ENCODE measurements at places on chromosomes 1 and 21.

- no peak for DNase-seq
These were observed 14.9 kb downstream of the KLHDC7A start for GRCh38 chr1:18495635-18496034.

GRCh38 chr1:1928231-1929101 lies 9.4 kb upstream of the TMEM52 start:
- DNase-seq: no peak

DNA sequence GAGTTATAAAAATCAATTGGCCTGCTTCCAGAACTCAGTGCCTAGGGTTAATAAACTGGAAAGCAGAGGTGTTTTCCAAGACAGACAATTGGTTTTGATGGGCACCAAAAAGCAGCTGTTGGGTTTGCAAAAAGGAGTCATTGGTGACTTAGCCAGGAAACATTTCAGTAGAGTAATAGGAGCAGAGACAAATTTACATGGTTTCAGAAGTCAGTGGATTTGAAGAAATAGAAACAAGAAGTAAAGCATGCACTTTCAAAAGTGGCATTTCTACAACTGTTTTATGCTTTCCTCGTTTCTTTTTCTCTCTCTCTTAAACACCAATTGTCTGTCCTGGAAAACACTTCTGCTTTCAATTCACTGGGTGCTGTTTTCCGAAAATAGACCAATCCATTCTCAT lies 87.8 kb downstream of the GLUL start:
- DNase-seq: peak; percentile 35

- no peak for DNase-seq
These were observed 25.6 kb downstream of the SAMSN1 start for GRCh38 chr21:14520535-14520934.

DNA sequence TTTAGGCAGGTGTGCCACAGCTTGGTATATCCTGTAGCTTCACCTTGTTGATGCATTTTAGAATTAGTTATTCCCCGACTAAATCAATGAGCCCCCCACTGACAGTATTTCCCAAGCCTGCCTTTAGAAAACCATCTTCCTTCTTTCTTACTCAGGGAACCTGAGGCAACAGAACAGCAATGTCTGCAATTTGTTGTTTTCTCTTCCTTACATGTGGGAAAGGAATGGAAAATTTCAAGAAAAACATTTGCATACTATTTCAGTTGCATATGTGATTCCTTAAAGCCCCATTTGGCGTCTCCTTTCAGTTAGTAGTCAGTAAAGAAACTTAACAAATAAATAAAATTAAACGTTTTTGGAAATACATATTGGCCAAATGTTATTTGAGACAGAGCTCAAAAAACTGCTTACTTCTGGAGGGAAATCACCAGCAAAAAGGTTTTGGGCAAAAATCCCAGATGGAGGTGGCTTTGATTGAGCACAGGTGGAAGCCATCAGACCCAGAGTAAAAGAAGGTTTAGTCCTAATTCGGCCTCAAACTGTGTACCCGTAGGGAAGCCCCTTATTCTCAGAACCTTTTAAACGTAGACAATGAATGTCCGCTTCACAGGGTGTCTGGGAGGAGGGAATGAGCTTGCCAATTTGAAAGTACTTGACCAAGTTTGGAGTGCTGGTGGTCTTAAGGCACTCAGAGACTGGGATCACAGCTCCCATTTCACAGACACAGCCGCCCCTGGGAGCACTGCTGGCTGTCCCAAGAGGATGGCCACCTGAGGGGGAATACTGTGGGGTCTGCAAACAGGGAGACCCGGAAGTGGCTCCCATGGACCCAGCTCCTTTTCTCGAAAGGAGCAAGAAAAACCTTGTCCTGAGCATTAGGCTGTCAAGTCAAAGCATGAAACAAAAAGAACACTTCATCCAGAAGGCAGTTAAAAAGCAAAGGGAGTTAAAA lies 9.4 kb downstream of the LHX4 start:
- DNase-seq: peak; percentile 51

DNA sequence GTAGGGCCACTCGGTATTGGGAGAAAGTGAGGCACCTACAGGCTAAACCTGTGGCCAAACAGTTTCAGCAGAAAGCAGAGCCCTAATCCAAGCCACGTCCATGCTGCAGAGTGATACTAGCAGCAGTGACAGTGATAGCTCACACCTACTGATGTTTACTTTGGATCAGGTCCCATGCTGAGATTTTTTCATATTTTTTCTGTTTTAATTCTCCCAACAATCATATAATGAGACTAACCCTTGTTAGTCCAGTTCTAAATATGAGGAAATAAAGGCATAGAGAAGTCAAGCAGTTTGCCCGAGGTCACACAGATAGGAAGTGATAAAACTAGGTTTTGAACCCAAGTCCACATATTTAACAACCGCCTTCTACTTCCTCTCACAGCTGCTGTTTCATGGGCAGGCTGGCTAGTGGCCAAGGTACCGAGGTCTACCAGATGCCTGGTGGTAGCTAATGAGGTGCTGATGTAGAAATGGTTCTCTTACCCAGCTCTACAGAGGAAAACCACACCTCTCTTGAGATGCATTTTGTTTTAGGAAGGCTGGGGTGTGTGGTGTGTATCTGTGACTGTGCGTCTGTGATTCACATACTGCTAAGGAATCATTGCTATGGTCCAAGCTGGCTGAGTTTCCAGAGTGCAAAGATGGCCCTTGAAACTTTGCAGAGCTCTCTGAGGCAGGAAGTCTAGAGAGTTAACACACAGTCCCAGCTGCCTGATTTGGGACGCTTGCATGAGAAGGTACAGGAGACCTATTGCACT lies 80.3 kb upstream of the ARTN start:
- peak; percentile 84 for DNase-seq

- DNase-seq: no peak
These were observed 67.1 kb upstream of the IPO9 start for GRCh38 chr1:201761871-201762270.

DNA sequence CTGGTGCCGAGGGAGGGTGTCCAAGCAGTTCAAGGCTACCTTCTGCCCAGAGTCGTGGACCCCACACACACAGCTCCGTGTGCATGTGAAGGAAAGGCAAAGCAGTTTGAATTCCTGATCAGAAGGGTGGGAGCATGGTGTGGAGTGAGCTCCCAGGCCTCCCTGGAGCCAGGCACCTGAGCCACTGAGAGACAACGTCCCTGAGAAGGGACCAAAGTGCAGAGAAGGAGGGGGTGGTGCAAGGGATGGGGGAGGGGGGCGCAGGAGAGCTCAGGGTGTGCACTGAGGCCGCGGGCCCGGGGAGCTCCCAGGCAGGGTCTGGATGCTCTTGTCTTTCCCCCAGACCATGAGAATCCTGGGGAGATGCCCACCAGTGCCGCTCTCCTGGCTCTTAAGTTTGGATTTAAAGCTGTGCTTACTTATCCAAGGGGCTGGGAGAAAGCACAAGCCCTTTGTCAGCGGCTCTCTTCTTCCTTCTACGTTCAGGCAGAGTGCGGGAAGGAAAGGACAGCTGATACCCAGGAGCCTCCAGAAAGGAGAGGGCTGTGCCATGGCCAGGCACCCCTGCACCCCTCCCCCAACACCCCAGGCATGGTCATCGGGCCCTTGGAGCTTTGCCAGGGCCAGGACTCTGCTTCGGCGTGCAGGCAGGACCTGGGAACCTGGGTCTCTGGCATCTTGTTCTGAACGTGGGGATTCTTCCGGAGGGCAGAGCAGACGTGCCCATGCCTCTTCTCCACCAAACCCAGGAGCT lies 24.1 kb downstream of the ACTA1 start:
- peak; percentile 81 for DNase-seq

DNA sequence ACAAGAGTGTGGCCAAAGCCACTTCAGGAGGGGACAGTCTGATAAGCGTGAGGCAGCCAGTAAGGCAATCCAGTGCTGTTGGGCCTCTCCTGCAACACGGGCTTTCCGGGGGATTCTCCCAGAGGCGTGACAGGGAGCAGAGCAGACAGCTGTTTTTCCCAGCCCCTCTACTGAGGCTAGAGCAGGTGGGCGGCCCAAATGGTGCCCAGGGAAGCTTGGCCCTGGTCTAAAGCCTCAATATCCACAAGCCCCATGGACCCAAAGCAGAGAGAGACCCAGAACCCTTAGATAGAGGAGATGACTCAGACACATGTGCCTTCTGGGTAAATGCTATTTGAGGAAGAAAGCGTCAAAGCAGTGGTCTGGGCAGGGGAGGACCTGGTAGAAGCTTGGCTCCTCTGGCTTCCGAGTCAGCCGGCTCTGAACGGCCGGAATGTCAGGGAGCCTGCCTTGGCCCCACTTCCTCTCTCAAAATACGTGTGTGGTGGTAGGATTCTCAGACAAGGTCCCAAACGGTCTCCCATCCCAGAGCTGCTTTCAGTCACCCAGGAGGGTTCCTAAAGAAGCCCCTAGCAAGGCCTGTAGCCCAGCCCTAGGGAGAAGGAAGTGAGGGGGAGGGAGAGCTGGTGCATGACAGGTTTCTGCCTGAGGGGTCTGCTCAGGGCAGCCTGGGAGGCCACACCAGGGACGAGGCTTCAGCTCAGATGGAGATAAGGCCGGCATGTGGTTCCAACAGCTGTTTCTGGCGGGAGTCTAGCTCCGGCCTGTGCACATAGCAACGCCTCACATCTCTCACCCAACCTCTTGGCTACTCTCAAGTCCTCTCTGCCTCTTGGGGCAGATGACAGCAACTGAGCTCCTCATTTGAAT lies 28.8 kb downstream of the PIK3C2B start:
- no peak for DNase-seq

- peak; percentile 94 for DNase-seq
These were observed 58.8 kb upstream of the PRDX6 start for GRCh38 chr1:173418107-173418985.

DNA sequence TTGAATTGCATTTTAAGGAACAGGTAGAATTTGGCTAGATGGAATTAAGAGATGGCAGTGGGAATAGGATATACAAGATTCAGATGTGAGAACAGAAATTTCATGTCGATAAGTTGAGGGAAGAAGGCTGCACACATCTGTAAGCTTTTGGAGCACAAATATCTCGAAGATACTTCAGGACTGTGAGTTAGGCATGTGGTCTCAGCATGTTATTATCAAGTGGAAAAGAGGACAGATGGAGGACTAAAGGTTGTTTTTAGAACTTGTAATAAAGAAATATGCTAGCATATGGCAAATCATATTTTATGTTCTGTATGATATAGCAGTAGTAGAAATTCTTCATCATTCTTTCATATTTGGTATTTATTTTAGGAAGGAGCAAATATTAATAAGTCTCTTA lies 61.5 kb downstream of the KIF1B start:
- no peak for DNase-seq

- DNase-seq: peak; percentile 75
These were observed 45.9 kb downstream of the KIAA0040 start for GRCh38 chr1:175146529-175147213.

DNA sequence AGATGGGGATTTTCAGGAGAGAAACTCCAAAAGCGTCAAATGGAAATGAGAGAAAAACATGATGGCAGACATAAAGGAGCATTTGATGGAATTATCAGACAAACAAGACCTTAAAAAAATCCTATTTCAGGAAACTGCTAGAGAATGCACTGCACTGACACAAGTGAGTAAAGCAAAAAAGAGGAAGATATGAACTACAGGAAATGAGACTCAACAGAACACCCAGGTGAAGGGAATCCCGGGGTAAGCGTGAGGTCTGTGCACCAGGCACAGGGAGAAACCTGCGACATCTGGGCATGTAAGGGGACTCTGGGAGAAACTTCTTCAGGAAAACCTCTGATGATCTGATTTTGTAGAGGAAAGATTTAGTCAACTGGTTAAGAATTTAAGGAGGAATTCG lies 2.8 kb downstream of the TARBP1 start:
- peak; percentile 12 for DNase-seq

GRCh38 chr1:214205053-214205452 lies 75.9 kb upstream of the SMYD2 start:
- DNase-seq: peak; percentile 67

DNA sequence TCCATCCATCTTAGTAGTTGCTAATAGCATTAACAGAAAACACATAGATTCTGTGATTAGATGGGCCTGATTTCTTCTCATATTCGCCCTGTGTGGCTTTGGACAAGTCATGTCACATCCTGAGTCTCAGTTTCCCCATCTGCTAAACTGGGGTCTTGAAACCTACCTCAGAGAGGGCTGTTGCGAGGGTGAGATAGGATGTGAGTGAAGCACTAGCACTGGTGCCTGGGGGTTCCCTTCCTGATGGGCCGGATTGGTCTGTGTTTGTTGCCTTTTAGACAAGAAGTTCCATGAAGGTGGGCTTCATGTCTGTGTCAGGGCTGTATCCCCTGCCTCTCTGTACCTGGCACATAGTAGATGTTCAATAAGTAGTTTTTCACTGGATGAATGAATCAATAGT lies 3.5 kb upstream of the MAN1C1 start:
- no peak for DNase-seq

- no peak for DNase-seq
These were observed 11.2 kb downstream of the OR2W3 start for GRCh38 chr1:247906504-247907047.

DNA sequence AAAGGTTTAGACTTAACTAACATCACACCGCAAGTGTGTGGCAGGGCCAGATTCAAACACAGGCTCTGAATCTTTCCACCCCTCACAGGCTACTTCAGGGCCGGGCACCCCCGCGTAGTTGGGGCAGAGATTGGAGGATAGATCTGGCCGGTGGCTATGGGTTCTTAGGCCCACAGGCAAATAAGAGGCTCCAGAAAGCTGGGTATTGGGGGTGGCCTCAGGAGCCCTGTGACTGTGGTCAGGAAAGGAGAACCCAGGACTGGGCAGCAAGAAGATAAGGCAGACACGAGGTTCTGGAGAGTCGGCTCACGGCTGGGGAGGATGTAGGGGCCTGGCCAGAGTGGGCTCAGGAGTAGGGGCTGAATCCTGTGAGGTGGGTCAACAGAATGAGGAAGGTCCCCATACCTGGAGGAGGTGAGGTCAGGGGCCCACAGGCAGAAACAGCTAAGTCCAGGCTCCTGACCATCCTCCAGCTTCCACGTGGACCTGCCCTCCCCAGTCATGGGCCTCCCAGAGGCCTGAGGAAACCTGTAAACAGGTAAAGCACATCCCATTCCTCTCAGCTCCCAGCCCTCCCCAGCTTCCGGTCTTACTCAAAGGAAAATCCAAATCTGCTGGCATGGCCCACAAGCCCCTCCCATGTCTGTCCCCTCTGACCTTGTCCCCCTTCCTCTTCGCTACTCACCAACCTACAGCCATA lies 306.2 kb downstream of the MATN1 start:
- no peak for DNase-seq

- DNase-seq: no peak
These were observed 86.7 kb downstream of the C1orf94 start for GRCh38 chr1:34263406-34263805.

DNA sequence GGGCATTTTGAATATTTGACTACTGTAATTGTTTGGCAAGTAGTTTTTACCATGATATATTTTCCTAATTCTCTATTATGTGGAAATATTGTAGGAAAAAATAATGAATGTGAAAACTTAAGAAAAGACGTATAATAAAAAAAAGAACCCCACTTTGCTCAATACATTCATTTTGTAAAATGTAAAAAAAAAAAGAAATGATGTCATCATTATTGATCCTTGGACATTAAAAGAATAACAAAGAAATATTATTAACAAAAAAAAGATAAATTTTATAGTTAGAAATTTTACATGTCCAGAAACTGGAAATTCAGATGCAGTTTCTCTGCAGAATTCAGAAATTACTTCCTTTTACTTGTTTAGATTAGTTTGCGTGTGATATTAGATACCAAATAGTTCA lies 5.2 kb downstream of the GIPC2 start:
- no peak for DNase-seq
